Activated naive CD8-positive, alpha-beta T cell treated with anti-CD3 and anti-CD28 coated beads, Interleukin-2, amount 50 U/mL, for 24 hours (primary cell): ENCODE measurements at places on chromosomes 16 and 17.

GRCh38 chr17:61135782-61136181, 263.9 kb upstream of the TBX2 start:
- DNase-seq, result no peak

DNA sequence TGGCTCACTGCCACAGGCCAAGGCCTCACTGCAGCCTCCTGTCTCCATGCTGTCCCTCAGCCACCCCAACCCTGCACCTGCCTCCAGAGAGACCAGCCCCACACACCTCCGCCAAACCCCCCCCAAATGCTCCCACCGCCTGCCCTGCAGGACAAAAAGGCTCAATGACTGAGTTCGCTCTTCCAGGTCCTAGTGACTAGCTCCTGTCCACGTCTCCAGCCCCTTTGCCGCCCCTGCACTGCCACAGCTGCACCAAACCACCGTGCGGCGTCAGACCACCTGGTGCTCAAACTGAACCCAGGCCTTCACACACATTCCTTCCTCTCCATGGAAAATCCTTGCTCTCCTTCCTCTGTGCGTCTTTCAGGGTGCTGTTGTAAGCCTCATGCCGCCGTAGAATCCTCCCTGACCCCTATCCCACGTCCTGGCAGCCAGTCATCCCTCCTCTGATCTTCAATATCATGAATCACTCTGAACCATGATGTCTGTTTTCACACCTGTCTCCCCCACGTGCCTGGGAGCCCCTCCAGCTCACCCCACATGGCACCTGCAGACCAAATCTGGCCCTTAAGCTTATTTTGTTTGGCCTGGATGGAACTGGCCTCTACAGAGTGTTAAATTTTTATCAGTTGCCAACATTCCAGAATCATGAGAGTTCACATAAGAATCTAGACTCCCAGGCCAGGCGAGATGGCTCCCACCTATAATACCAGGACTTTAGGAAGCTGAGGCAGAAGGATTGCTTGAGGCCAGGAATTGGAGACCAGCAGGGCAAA, 4.3 kb upstream of the GSG1L start:
- no peak for DNase-seq

- DNase-seq, result no peak
Measured at GRCh38 chr16:49262501-49262900, 19.1 kb downstream of the CBLN1 start.

DNA sequence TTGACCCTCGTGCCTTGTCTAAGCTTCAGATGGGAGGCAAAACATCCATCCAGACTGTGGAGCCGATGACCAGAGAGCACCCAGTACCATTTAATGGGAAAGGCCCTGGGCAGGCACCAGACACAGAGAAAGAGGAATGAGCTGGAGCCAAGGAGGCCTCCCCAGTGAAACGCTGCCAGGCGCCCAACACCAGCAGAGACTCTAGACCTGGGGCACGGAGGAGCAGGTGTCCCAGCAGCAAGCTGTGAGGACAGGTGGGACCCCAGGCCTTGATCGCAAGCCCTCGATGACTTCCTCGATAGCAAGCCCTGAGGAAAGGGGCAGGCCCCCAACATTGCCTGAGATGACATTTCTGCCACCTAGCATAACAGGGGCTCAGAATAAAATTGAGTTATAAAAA, 62.2 kb upstream of the SIAH1 start:
- no peak for DNase-seq

DNA sequence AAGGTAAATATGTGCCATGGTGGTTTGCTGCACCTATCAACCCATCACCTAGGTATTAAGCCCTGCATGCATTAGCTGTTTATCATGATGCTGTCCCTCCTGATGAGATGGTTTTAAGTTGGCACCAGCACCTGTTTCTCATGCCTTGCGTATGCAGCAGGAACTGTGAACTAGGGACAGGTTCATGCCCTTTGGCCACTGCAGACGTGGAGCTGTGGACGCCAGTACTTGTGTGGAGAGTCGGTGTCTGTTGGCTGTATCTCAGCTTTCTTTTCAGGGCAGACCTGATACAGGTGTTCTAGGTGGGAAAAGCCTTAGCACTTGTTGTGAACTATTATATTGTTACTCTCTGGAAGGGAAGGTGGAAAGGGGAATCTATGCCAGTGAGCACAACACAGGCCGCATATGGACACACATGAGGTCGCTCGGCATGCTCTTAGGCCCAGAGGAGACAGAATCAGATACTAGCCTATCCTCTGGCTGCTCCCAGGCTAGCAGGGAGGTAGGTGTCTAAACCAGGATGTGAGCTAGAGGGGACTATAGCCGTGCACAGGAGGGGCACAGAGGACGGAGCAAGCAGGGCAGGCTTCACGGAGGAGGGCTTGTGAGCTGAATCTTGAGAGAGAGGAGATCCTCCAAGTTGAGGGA, 22.5 kb downstream of the MSI2 start:
- no peak for DNase-seq

DNA sequence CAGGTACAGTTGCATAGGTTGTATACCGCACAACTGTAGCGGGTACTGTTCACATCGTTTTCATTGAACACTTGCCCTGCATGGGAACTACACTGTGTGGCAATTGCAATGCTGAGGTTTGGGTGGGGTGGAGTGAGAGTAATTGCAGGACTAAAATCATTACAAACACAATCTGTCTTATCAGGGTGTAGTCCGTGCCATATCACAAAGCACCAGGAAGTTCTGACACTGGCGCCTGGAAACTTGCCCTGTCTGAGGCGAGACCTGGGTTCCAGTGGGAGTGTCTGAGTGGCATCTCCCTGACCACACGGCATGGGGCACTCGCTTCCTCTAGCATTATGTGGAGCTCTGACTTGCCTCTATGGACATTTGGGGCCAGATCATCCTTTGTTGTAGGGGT, 153.4 kb downstream of the RGS9 start:
- no peak for DNase-seq

DNA sequence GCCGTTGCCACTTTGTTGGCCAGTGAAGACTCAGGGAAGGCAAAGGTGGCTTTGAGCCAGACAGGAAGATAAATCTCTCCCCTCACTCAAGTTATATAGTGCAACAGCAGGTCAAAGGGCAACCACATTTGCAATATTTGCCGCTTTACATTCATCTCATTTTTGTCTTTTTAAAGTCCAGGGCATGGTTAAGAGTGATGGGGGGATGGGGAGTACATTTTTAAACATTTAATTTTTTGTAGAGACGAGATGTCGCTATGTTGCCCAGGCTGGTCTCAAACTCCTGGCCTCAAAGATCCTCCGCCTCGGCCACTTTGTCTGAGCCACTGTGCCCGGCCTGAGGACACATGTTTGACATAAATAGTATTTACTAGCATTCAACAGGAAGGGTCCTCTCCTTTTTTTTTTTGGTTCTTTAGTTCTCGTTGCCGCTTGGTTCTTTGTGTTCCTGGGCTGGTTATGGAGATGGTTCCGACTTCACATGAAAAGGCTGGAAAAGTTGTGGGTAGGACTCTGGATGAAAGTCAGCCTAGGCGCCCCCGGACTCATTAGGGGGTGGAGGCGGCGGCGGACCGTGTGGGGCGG, 95.7 kb downstream of the RAB11FIP4 start:
- DNase-seq, result no peak

DNA sequence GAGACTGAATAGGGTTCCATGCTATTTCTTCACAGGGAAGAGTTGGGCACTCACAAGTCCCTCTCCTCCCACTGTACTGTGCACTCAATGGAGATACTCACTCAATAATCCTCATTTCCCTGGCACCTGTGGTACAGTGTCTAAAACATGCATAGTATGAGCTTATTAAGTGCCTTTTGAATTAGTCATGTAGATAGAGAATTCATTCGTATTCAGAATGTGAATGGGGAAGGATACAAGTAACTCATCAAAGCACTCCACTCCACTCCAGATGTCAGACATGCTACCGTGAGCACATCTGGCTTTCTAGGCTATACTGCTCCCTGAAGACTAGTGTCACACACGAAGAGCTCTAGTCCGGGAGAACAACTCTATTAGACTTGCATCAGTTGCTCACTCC, 6.3 kb downstream of the C17orf75 start:
- no peak for DNase-seq

GRCh38 chr16:88284626-88285513, 97.9 kb upstream of the ZNF469 start:
- no peak for DNase-seq

- DNase-seq, result no peak
Measured at GRCh38 chr17:48071654-48072053, 23.5 kb downstream of the NFE2L1 start.
